ENCODE measurements at places on chromosomes 7 and 10.

DNA sequence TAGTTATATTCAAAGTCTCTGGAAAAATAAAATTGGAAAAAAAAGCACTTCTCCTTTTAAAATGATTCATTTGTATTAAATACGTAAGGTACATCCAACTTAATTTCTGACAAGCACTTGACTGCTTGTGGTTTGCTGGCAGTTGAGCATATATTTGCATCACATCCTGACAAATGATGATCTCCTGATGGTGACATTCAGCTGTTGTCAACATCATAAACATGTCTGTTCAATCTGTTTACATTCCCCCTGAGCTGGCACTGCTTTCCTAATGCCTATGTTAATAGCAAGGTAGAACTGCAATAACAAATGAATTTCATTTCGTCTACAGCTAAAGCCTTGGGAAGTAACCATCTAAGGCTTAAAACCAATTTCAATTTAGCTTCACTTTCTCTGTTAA is 24.4 kb downstream of the TSPAN12 start:
- DNase-seq: no peak

DNA sequence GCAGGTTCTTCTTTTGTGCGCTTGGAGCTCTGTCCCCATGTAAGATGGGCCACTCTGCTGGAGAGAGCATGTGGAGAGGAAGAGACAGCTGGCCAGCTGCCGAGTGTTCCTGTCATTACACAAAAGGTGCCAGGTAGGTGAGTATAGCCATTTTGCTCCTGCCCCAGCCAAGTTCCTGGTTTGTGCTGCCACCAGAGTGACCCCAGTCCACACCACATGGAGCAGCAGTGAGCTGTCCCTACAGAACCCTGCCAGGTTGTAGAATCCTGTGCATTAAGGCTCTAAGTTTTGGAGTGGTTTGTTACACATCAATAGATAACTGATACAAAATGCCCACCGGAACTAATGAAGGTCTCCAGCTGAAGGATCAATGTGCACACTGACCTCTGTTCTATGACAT is 84.6 kb upstream of the GHITM start:
- no peak for DNase-seq

- no peak for DNase-seq
Measured at GRCh38 chr7:155787171-155787851, 25.0 kb downstream of the SHH start.

DNA sequence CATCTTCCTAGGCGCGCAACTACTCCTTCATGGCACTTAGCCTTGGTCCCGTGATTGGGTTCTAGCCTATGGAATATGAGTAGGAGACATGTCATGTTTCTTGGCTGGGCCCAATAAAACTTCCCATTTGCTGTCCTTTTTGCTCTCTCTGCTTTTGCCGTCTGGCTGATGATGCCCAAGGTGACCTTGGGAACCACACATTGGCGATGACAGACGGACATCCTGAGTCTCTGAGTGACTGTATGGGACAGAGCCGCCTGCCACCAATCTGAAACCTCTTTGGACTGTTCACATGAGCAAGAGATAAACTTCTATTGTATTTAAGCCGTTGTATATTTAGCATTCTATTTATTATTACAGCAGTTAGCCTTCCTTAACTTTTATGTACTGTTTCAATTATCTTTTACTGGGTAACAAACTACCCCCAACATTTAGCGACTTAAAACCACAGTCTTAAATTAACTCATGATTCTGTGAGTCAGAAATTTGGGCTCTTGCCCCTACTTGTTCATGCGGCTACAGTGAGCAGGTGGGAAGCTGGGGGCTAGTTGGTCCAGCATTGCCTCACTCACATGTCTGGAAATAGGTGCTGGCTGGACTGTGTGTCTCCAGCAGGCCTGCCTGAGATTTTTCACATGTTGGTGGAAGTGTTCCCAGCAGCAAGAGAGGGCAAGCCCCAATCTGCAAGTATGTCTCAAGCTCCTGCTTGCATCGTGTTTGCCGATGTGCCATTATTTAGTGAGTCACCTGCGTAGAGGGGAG is 71.7 kb downstream of the NOD1 start:
- DNase-seq: no peak

- DNase-seq: no peak
Measured at GRCh38 chr7:128792471-128793180, 858 bp downstream of the CCDC136 start.

- peak; percentile 34 for DNase-seq
Measured at GRCh38 chr7:155069992-155070751, at the start of gene HTR5A. TSS of gene HTR5A (plus strand) at chr7:155070324. CDS start at chr7:155070900, 576 bp downstream.

- DNase-seq: no peak
Measured at GRCh38 chr7:67489881-67490280, 493.2 kb downstream of the TYW1 start.

DNA sequence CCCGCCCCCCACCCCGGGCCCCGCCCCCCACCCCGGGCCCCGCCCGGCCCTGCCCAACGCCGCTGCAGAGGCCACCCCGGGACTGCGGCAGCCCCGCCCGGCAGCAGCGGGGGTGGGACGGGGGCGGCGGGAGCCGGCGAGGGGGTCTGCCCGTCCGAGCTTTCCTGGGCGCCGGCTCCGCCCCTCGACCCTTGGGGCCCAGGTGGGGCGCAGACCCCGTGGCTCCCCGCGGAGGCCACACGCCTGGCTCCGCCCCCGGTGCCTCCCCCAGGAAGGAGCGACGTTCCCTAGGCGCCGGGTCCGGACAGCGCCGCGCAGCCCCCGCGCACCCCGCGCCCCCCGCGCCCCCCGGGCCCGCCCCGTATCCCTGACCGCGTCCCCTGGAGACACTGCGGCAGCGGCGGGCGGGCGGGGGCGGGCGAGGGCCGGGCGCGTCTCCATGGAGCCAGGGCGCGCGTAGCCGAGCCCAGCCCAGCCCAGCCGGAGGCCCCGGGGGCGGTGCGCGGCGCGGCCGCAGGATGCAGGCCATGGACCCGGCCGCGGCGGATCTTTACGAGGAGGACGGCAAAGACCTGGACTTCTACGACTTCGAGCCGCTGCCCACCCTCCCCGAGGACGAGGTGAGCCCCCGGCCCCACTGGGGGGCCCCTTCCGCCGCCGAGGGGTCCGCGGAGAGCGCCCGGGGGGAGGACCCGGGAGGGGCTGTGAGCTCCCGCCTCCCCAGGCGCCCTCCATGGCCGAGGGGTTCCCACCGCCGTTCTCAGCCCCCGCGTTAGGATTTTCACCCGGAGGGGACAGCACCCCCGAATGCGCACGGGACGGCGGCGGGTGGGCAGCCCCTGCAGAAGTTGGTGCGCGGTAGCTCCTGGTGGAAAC is at the start of gene KNDC1:
Gene KNDC1, plus strand, starts transcription at position 270 of the 876 bp plus-strand sequence. Its CDS starts 249 bp downstream, at position 519.
- no peak for DNase-seq

- DNase-seq: no peak
Measured at GRCh38 chr7:1705856-1706255, 35.8 kb downstream of the ELFN1 start.

All from activated CD4-positive, CD25-positive, alpha-beta regulatory T cell treated with anti-CD3 and anti-CD28 coated beads, Interleukin-2, amount 50 U/mL, for 16 hours (primary cell).